ENCODE measurements at places on chromosomes 2 and 18.

GRCh38 chr18:36640021-36640952 lies 188.5 kb downstream of the TPGS2 start:
- DNase-seq: no peak

- DNase-seq: no peak
Measured at GRCh38 chr2:229098801-229099200, 172.3 kb downstream of the PID1 start.

GRCh38 chr2:234250926-234251325 lies 200.4 kb downstream of the SPP2 start:
- DNase-seq: no peak

DNA sequence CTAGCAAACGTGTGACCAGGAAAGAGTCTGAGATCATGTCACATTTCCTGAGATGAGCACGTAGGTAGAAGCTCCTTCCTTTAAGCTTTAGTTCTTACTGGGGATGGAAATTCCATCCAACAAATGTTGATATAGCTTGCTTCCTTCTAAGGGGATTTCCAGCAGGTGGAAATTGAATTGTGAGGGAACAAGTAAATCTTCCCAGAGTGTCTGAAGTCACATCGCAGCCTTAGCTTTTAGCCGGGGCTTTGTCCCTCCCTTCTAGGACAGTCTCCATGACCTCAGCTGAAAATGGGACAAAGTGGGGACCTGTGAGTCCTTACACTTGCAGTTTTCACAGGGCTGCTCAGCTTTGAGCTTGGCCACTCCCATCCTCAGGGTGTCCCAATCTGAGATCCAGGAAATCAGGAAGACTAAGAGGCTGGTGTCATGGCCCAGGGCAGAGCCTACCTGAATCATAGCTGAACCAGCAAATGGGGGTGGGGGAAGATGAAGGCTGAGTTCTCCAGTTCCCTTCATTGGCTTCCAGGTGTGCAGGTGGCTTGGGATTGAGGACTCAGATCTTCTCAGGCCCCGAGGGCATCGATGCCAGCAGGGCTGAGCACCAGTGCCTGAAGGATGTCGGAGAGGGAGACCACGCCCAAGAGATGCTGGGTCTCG lies 8.3 kb downstream of the PRKAG3 start:
- DNase-seq: no peak

DNA sequence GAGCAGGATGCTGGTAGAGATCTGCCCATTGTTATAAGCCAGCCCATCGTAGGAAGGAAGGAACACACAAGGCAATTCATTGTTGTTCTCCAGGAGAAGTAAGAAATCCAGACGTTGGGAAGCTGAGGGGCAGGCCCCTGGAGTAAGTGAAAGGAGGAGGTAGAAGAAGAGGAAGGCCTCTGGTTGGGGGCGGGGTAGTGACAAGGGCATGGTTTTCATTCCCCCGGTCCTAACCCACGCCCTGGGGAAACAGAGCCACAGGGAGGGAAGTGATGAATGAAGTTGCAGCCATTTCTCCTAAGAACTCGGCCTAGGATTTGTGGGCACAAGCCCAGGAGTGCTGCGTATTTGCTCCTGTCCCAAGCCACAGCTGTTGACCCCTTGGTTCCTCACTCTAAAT lies 18.0 kb downstream of the LBH start:
- no peak for DNase-seq

DNA sequence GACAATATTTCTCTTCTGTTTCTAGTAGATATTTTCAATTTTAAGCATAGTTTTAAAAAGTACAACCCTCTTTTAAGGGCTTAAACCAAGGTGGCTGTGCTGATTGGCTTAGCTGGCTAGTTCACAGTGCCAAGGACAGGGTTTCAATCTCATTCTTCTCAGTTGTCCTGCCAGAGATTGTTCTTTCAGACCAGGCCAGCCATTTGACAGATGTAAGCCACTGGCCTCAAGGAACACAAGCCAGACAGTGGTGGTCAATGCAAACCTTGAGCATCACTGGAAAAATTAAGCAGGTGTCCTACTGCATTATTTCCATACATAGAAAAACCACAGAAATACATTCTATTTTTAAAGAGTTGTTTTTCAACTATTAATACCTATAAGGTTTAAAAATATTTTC lies 5.9 kb downstream of the RNF103 start:
- no peak for DNase-seq

DNA sequence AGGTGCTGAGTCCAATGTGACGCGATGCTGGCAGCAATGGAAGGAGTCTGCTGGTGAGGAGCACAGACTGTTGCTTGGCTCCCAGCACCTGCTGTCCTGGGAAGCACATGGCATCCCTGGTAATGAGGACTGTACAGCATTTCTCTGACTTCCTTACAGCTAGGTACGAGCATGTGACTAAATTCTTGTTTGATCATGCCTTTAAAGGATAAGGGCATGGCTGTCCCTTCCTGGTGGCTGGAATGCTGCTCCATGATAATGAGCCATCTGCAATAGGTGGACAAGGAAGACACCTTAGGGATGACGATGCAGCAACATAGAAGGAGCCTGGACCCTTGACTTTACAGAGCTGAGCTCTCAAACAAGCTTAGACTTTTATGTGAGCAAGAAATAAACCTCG lies 278.0 kb upstream of the SPRED2 start:
- DNase-seq: no peak

GRCh38 chr18:50315100-50315871 lies 27.8 kb upstream of the CXXC1 start:
- DNase-seq: no peak

- no peak for DNase-seq
Measured at GRCh38 chr2:144224472-144224871, 295.4 kb downstream of the ZEB2 start.

Measured in AML-193 (cell line).